HepG2 (cell line): ENCODE measurements at places on chromosomes 6 and 20. TPM values are rescaled to one million over a fixed set of nuclear protein-coding genes. Genes with fewer than 3 reads are reported as not detected.

DNA sequence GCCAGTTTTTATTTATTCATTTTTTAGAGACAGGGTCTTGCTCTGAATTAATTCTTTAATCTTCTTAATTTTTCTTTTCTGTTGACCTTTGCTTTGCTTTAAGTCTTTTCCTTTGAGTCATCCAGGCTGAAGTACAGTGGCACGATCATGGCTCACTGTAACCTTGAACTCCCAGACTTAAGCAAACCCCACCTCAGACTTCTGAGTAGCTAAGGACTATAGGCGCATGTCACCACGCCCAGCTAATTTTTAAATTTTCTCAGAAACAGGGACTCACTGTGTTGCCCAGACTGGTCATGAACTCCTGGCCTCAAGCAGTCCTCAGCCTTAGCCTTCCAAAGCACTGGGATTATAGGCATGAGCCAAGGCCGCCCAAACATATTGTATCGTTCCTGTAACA lies 71.3 kb upstream of the GNRH2 start:
- peak overlapping the region; percentile 5 for H3K27ac ChIP-seq
- H3K4me3 ChIP-seq, result no peak overlapping the region
- no peaks in the 10 kb centered on the region for H3K27me3 ChIP-seq

- H3K4me3 ChIP-seq, result no peak overlapping the region
- peak; percentile 88 for DNase-seq
- H3K36me3 ChIP-seq, result no peaks in the 10 kb centered on the region
- no peak overlapping the region for H3K27ac ChIP-seq
- H3K27me3 ChIP-seq, result peaks cover 27% of the 10 kb centered on the region; the same call in 2 of the 3 replicates
These were observed 93.2 kb downstream of the DLGAP4 start for GRCh38 chr20:36399147-36399968.

DNA sequence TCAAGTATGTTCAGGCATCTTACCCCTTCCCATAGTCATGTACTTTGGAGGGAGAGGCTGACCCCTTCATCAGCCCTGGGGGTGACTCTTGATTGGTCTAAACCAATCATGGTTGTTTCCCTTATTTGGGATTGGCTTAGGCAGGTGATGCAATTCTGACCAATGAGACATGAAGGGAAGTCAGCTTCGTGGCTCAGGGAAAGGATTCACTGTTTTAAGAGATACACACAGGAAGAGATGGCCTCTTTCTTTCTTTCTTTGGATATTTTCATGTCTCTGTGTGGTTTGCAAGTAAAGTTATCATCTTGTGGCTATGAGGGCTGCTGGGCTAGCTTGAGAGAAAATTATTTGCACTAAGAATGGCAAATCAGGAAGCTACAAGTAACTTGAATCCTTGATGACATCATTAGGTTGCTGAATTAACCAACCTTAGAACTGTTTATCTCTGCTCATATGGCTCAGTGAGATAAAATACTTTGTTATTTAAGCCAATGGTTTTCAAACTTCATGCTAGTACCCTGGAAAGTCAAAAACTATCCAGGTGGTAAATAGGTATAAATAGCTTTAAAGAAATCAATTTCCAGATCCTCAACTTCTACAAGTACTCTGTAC lies 144.2 kb upstream of the CENPW start:
- no peak for DNase-seq
- no peaks in the 10 kb centered on the region for H3K36me3 ChIP-seq
- no peak overlapping the region for H3K4me3 ChIP-seq

- H3K36me3 ChIP-seq, result no peaks in the 10 kb centered on the region
- no peak for DNase-seq
- H3K4me1 ChIP-seq, result peaks cover 34% of the 10 kb centered on the region
These were observed 10.9 kb downstream of the ITPR3 start for GRCh38 chr6:33631971-33632557.

- H3K27ac ChIP-seq, result no peak overlapping the region
- H3K4me3 ChIP-seq, result no peak overlapping the region
- DNase-seq, result no peak
- peaks cover 54% of the 10 kb centered on the region for H3K4me1 ChIP-seq
These were observed 53.6 kb upstream of the PIM1 start for GRCh38 chr6:37116326-37116725.

GRCh38 chr20:17627101-17627955 lies 54.7 kb downstream of the RRBP1 start:
- DNase-seq, result no peak
- H3K36me3 ChIP-seq, result peaks cover 98% of the 10 kb centered on the region
- H3K4me1 ChIP-seq, result peaks cover 7% of the 10 kb centered on the region
- no peak overlapping the region for H3K27ac ChIP-seq
- no peaks in the 10 kb centered on the region for H3K27me3 ChIP-seq

GRCh38 chr6:92109256-92109655 lies 1310.1 kb downstream of the EPHA7 start:
- H3K27ac ChIP-seq, result no peak overlapping the region
- no peak for DNase-seq
- no peaks in the 10 kb centered on the region for H3K36me3 ChIP-seq
- H3K4me1 ChIP-seq, result no peaks in the 10 kb centered on the region
- H3K4me3 ChIP-seq, result no peak overlapping the region

DNA sequence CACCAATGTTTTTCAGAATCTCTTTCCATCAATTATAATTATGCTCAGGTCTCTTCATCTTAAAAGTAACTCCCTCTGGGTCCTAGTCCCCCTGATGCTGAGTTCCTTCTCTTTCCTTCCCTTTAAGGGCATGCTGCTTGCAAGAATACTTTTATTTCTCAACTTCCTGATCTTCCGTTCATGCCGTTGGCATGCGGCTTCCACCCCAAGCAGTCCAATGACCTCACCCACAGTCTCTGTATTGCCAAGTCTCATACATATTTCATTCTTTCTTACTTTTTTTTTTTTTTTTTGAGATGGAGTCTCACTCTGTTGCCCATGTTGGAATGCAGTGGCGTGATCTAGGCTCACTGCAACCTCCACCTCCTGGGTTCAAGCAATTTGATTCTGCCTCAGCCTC lies 83.5 kb downstream of the NDUFAF5 start:
- H3K27me3 ChIP-seq, result peaks cover 3% of the 10 kb centered on the region; the same call in 1 of the 3 replicates
- no peak for DNase-seq
- H3K4me1 ChIP-seq, result no peaks in the 10 kb centered on the region

BPI gene
- total RNA-seq, result not detected in 2 replicates

PSORS1C1 gene
- 0.02 TPM in 1 of 2 replicates, not detected in the other for total RNA-seq
